ENCODE measurements at places on chromosomes 7 and 10.

GRCh38 chr10:10092581-10092980, 925.1 kb upstream of the CELF2 start:
- DNase-seq = no peak

- DNase-seq = no peak
These were observed 32.4 kb downstream of the ACTA2 start for GRCh38 chr10:88920198-88920597.

- DNase-seq = no peak
These were observed 171.2 kb downstream of the DNAJB6 start for GRCh38 chr7:157507987-157508386.

DNA sequence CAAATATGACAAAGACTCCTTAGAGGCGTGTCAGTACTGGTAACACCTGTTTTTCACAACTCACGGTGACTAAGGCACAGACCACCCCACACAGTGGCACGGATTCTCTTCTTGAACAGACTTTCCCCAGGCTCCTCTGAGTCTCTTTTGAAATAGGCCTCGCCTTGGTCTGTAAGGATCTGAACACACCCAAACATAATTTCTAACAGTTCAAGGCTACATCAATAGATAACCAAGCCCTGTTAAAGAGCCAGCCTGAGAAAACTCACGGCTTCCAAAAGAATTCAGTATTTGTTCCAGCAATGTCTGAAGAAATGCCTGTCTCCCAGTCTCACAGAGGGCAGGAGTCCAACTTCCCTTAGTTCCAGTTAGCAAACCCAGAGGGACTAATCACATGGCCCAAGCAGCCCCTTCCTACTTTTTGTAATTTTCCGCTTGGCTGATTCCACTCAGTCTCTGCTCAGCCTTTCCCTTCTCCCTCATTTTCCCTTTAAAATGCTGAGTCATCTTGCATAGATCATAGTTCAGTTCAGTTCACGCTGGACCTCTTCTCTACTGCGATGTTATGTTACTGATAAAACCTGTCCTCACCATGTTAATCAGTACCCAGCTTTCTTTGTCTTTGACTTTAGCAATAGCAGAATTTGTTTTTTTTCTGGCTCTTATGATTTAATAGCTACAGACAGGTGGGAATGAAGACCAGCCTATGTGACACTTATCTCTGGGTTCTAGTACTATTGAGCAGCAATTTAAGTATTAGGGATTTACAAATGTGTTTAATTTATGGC, 22.6 kb upstream of the AKR1C3 start:
- peak; percentile 16 for DNase-seq

DNA sequence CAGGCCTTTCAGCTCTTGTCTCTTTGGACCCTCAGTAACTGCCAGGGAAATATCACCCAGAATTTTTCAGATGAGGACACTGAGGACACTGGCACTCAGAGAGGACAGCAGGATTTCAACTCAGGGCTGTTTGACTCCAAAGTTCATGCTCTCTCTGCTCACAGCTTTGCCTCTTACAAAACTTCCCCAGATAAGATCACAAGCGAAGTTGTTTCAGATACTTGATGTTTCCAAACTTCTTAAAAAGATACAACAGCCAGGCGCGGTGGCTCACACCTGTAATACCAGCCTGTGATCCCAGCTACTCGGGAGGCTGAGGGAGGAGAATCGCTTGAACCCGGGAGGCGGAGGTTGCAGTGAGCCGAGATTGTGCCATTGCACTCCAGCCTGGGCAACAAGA, 32.4 kb upstream of the ZRANB1 start:
- no peak for DNase-seq

DNA sequence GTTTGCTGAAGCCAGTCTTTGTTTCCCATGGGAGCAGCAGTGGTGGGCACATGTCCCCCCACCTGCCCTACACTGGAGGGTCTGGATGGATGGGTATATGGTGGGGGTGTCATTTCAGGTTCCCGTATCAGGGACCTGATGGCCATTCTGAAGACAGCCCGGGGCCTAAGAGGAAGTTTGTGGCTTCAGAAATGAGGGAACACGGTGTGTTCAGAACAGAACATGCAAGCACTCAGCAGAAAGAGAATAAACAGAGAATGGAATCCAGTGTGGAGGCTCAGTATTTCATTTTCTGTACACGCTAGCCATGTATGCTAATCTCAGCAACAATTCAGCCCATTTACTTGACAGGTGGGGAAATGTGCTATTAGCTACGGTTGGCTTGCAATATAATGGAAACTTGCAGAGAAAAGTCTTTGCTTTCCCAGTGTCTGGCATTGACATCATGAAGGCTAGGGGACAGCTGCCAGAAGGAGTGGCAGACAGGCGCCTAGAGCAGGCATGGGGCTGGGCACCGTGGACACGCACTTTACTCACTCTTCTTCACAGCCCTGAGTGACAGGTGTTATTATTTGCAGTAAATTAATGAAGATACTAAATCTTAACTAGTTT, 98.6 kb downstream of the ELMO1 start:
- DNase-seq = no peak

- DNase-seq = no peak
These were observed 179.1 kb downstream of the KLF6 start for GRCh38 chr10:3605882-3606281.

DNA sequence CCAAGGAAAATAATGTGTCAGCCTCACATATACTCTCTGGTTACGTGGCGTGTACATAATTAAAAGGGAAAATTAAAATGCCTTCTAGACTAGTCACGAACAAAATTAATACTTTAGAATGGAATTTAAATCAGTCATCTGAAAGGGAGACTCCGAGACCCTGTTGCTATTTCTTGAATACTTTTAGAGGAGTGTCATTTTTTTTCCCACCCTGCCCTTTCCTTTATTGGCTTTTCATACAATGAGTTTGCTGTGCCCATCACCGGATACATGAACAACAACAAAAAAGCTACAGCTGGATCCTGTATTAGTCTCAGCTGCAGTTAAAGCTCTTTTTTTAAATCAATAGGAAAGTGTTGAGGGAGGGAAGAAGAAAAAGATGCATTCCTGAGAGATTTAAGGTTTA, 20.1 kb downstream of the CYTH3 start:
- DNase-seq = no peak

GRCh38 chr7:25456467-25457171, 228.3 kb upstream of the NPVF start:
- no peak for DNase-seq

DNA sequence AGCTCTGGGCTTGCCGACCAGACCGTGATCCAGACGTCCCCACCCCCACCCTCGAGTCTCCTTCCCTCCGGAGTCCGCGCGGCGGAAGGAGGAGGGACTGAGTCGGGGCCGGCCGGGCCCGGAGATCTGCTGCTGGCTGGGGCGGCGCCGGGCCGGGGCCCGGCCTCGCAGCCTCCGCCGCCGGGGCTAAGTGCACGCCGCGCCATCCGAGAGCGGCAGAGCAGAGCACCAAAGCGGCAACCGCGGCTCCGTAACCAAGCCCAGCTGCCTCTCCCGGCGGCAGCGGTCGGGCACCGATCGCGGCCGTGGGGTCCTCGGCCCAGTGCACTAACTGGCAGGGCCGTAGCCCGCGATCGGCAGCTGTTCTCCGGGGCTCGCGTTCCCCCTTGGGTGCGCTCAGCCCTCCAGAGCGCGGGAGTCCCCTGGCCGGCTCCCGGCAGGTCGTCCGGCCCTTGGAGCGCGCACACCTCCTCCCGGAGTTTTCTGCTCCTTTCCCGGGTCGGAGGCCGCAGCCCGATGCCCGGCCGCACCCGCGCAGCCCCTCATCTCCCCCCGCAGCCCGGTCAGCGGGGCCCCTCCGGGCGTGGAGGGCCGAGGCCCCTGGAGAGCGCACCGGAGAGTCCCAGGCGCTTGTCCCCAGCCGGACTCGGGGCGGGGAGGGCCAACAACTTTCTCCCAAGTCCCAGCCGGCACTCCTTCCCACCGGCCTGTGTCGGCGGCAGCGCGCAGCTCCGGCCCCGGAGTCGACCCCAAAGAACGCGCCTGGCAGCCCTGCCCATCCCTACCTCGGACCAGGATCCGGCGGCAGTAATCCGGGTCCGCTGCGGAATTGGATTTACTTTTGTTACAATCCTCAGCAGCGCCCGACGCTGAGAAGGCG, 799 bp downstream of the VAX1 start:
- no peak for DNase-seq

GRCh38 chr7:117066668-117067067, 113.4 kb downstream of the ST7 start:
- DNase-seq = no peak

- no peak for DNase-seq
These were observed 45.3 kb upstream of the DKK1 start for GRCh38 chr10:52268790-52269189.

GRCh38 chr10:72605122-72605521, 20.8 kb downstream of the MICU1 start:
- DNase-seq = no peak

DNA sequence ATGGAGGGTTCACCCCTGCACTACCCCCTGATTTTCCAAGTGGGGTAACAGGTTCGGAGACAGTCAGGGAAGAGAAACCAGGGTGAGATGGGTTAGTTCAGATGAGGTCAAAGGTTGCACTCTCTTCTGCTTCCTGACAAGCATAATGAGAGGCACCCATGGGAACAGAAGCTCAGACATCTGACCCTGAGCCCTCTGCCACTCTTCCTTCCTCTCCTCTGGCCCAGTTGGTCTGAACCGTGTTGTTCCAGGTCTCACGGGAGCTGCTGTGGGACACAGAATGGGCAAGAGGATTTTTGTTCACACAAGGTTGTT, 38.4 kb downstream of the DNAJB12 start:
- no peak for DNase-seq

DNA sequence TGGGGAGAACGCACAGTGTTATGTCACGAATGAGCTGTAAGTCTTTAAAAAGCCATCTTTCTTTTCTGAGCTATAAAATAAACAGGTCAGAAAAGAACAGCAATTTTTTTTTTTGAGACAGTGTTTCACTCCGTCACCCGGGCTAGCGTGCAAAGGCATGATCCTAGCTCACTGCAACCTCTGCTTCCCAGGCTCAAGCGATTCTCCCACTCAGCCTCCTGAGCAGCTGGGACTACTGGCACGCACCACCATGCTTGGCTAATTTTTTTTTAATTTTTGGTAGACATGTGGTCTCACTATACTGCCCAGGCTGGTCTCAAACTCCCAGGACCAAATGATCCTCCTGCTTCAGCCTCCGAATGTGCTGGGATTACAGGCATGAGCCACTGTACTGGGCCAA, 58.6 kb downstream of the PPP1R3C start:
- no peak for DNase-seq

DNA sequence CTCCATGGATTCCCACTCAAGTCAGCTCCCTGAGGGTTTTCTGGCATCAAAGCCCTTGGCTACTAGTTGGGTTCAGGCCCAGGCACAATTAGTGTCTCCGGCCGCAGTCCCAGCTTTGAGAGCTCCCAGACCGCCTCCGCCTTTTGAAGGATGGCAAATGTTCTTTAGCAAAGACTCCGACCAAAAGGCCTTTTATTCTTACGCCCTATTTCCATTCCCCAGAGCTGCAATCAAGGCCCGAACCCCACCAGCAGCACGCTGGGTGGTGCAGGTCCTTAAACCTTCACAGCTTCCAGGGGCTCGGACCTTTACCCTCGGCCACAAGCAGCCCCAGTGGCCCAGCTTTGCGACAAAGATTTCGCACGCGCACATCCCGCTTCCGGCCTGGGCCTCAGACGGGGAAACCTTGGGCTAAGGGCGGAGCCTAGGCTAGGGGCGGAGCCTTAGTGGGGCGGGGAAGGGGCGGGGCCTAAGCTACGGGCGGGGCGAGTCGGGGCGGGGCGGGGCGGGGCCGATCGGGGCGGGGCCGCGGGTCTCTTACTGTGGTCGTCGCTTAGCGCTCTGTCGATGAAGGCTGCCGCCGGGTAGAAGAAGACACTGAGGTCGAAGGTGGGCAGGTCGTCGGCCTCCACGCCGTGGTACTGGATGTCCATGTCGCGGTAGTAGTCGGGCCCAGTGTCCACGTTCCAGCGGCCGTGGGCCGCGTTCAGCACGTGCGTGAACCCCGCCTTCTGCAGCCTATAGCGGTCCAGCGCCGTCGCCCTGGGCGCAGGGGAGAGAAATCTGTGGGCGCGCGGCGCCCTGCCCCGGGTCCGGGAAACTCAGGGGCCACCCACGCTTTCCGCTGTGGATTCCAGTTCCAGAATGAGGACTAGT, 68.0 kb upstream of the SAMD8 start:
- DNase-seq = no peak

- DNase-seq = no peak
These were observed 85.5 kb upstream of the PDE1C start for GRCh38 chr7:32155712-32156111.
